Left hindlimb (tissue), 1 donor: ENCODE measurements at places on chromosomes 6 and 20.

GRCh38 chr6:150417899-150418826, 49.4 kb downstream of the IYD start:
- no peak for DNase-seq

DNA sequence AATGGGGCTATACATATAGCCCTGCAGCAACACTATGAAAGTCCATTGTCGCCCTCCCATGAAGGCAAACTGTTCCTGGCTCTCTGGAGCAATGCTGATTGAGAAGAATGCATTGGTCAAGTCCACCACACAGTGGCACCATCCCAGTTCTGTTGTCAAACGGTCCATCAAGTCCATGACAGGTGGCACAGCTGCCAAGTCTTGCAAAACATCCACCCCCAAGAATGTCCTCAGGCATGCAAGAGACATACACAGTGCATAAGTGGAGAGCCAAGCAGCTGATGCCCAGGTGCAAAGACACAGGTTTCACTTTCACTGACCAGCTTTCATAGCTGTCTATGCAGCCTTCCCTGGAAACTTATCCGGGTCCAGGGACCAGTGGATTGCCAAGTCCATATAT, 17.5 kb downstream of the ZNF391 start:
- no peak for DNase-seq

DNA sequence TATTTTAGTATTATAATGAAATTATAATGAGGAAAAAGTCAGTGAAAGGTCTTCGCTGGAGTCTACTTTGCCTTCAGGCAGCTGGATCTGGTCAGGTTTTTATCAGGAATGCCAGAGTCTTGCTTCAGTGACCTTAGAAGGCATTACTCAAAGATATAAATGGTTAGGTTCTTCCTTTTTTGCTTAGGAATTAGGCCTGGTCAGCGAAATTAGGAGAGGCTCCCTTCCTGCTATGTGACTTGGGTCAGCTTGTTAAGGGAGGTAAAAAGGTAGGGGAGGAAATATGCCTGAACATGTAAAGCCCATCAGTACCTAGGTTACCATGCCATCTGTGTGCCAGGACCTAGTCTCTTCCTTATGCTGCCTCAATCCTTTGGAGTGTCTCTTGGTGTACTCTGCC, 115.1 kb downstream of the OTOR start:
- DNase-seq, result no peak

DNA sequence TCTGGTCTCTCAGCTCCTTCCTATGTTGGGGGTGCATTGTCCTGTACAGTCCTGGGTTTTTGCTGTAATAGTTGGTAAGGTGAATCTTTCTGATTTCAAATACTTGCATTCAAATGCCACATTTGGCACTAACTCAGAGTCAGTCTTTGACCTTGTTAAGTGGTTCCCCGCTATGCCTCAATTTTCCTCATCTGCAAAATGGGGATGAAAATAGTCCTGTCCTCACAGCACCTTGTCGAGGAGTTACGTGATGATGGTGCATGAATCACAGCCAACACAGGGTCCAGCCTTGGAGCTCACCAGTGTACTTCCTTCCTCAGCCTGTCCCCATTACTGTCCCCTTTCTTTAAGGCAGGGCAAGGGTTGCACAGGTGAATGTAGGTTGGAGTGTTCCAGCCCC, 1.1 kb downstream of the WFDC5 start:
- DNase-seq, result no peak

- DNase-seq, result no peak
These were observed 20.3 kb downstream of the CYB5R4 start for GRCh38 chr6:83879746-83880145.

- DNase-seq, result no peak
These were observed 26.3 kb upstream of the LAMP5 start for GRCh38 chr20:9488063-9488462.

GRCh38 chr6:164128101-164128500, 713.6 kb downstream of the QKI start:
- no peak for DNase-seq

DNA sequence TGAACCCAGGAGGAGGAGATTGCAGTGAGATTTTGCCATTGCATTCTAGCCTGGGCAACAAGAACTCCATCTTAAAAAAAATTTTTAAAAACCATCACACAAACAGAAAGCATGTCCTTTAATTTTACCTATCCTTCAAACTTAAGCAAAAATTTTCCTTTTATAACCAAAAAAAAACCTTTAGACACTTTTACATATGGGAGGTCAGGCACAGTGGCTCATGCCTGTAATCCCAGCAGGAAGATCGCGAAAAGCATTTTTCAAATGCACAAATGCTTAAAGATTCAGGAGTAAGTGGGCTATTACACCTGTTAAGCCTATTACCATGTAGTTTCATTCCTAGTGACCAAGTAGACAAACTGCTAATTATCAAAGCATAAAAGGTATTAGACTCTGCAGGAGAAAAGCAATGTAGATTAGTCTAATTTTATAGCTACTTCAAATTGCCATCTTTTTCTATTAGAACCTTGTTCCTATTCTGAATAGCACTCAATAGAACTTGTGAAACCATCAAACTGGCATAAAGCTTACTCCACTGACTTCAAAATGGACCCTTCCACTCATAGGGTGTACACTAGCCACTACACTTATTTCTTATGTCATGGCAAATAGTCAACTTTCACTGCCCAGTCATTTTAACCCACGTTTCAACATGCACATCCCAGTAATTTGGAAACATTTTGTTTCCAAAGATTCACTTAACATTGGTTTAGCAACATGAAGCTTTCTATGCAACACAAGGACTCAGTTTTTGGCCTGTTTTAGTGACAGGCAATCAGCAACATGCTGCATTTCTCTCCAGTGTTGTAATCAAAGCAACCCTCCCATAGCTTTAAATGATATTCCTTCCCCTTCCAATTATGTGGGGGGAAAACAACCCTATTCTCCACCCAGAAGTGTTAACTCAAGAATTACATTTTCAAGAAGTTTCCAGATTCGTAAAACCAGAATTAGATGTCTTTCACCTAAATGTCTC, 4.0 kb downstream of the EEF1A1 start:
- DNase-seq, result no peak

GRCh38 chr6:30287139-30287538, 39.6 kb upstream of the TRIM39 start:
- DNase-seq, result no peak

GRCh38 chr6:116667623-116668022, 943 bp downstream of the ZUP1 start:
- no peak for DNase-seq

DNA sequence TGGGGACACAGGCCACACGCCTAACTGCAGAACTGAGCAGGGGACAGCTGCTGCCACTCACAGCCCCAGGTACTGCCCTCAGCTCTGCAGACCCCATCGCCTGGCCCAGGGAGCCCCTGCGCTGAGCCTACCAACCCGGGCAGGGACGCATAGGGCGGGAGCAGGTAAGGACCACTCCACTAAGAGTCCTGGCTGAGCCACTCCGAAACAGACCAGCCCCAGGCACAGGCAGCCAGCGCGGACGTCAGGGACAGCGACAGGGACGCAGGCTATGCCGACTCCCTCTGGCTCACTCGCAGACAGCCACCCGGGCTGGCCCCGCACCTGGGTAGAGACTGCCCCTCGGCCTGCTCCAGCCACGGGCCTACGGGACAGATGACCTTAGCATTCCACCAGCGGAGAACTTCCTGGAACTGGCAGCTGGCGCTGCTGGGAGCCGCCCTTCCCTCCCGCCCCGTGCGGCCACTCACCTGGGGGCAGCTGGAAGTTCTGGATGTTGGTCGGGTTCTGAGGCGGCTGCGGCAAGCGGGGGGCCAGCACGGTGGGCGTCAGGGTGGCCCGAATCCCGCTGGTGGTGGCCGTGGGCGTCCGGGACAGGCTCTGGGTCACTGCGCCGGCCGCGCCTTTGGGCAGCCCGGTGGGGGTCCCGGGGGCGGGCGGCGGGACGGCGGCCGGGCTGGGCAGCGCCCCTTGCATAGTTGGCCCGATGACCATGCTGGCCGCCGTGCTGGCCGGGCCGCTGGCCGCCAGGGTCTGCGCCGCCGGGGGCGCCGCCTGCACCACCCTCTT, 1.5 kb downstream of the TAF4 start:
- DNase-seq, result no peak

DNA sequence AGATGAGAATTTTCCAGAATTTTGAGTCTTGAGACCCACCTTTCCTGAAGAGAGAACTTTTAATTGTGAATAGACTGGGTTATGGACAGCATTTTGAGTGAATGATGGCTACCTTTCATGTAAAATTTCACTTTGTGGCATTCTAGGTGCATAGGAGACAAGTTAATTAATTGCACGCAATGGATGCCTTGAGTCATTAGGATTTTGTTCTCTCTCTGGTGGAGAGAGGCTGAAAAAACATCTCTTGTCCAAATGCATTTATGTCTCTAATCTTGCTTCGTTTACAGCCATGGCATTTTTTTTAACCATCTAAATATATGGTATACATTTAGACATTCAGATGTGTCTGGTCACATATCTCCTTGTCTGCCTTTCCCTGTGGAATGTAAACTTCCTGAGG, 3.1 kb downstream of the RHAG start:
- DNase-seq, result no peak

GRCh38 chr6:107621229-107621937, 131.5 kb downstream of the SOBP start:
- DNase-seq, result no peak

- no peak for DNase-seq
These were observed 1.5 kb downstream of the SH3BGRL2 start for GRCh38 chr6:79632580-79632979.

DNA sequence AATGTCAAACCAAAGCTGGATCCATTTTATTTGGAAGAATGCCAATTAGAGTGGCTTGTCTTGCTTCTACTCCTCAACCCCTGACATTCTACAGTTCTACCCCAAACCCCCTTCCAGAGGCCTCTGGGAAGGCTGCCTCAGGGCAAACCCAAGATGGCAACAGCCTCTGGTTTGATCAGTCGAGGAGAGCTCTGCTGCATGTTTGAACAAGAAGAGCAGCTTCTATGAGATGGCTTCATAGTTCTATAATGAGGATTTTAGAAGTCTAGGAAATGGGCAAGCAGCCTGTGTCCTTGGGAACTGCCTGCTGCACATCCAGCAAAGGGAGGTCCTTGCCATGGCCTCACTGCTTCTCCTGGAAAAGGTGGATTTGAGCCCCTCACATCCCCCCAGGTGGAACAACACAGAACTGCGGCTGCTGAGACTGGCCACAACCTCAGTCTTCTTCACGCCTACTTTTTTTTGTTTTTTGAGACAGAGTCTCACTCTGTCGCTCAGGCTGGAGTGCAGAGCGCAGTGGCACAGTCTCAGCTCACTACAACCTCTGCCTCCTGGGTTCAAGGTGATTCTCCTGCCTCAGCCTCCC, 37.9 kb downstream of the ZC3H12D start:
- no peak for DNase-seq

- no peak for DNase-seq
These were observed 14.1 kb upstream of the CALHM6 start for GRCh38 chr6:116447052-116447451.

GRCh38 chr20:20638878-20639277, 73.6 kb downstream of the RALGAPA2 start:
- no peak for DNase-seq

DNA sequence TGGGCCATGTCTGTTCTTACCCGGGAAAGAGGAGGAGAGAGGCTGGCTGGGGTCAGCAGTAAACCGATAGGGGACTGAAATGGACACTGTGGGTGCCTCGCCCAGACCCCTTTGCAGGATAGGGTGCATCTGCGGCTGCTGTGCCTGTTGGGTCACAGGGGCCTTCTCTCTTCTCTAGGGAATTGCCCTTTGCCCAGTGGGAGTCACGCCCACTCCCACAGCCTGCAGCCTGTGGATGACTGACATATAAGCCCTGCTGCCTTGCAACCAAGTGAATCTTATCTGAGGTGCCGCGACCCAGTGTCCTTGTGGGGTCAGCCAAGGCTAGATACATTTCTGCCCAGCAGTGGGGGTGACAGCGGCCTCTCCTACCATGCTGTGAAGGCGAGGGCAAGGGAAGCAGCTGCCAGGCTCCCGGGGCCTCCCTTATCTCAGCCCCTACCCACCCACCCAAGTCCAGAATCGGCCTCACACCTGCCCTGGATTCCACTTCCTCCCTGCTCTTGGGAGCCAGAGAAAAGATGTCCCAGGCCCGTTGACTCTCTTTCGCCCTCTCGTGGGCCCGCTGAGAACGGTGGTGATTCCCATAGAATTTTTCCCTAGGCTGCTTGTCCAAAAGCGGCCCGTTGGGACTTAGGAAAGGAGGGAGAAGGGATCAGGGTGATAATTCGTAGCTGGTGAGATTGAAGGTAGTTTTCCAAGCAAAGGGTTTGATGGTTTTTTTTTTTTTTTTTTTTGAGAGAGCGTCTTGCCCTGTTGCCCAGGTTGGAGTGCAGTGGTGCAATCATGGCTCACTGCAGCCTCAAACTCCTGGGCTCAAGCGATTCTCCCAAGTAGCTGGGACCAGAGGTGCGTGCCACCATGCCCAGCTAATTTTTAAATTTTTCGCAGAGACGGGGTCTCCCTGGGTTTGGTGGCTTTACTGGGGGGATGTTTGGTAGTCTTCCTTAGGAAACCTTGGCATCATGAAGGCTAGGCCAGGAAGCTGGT, 76.4 kb upstream of the RNF24 start:
- no peak for DNase-seq

DNA sequence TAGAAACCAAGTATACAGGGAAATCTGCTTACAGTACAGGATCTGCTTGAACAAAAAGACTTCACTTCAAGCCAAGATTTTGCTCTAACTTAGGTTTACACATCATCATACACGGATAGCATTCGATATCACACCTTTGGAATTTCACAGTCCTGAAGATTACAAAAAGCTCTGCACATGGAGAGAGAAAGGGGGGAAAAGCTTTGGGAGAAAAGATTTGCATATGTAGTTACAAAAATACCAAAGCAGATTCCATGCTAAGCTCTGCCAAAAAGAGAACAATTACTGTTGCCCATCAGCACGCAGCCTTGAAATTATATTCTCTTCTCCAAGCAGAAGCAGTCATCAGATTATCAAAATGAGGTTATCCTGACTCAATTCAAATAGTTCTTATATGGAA, 62.0 kb downstream of the HIVEP2 start:
- DNase-seq, result no peak

DNA sequence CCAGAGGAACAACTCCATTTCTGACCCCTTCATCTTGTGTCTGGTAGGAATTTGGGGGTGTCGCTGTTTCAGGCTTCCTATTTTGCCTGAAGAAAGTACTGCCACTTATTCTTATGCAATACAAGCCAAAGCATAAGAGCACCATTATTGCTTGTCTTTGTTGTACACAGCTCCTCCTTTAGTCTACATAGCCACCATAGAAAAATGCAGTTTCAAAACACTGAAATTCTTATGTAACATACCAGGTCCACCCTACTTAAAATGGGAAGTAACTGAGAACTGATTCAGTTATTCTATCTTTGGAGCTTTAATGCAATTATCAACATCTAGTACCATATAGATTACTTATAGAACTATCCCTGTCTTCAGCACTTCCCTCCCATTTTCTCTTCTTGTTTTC, 255.5 kb downstream of the ARHGAP18 start:
- no peak for DNase-seq

GRCh38 chr6:10426781-10427279, 12.0 kb upstream of the TFAP2A start:
- DNase-seq, result no peak

DNA sequence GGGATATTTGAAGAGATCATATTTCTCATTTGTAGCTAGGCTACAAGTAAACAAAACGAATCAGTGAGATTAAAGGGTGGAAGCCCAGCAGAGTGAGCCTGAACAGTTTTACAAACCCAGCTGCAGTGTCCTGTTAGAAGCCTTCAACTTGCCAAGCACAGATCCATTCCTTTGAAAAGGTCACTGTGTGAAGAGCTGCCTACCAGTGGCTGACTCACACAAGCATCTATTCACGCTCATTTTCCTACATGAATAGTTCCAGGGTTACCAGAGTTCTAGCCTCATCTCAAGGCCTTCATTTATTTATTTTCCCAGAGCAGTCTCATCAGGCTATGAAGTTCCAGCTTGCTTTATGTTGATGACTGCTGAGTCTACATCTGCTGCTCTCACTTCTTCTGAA, 25.7 kb upstream of the MLIP start:
- DNase-seq, result no peak
